ENCODE measurements at places on chromosomes 7 and 10.

DNA sequence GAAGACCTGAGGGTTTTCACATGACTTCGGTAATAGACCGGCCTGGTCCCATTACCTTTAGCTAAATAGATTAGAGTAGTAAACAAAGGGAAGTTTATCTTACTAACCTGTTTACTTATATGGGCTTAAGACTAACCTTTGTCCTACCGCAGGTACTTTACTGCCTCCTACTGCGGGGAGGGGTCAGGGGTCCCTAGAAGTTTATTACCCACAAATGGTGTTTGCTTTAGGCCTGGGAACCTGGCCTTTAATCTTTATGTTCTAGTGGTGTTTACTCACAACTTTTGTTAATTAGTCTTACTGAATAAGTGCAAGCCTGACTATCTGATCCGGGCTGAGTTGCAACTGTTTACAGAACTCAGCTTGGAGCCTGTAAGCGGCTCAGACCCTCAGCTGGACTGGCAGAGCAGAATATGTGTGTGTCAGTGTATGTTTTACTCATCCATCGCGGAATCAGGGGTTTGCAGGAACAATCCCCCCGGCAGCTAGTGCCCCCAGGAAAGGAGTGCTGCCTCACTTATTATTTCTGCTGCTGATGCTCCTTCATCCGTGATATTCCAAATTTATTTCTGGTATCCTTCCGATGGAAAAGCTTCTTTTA, 578.9 kb upstream of the SEMA3D start:
- DNase-seq: no peak

DNA sequence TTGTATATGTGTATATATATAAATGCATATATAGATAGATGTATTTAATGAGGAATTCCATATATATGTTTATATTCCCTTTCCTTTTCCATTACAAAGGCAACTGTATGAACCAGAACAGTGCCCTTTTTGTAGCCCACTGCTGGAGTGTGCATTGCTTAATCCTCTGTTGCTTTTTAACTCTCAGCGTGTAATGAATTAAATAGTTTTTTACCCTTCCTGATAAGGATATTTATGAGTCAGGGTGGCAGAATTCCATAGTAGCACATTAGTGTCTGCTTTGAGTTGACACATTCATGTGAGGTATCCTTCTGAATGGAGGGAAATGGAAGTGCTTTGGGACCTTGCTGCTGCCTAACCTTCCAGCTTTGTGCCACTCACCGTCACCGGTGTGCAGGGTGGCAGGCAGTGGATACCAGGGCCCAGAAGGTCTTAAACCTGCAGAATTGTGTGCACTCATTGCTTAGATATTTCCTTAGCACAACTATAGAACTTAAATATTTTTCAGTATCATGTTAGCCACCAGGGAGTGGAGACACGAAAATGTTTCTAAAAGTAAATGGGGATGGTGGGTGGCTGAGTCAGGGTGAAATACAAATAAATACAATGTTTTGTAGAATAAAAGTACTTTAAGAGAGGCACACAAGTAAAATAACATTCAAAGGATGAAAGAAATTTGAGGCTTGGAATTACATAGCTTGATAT, 117.9 kb downstream of the SND1 start:
- DNase-seq: peak; percentile 30

- DNase-seq: no peak
These were observed 75.8 kb upstream of the MRLN start for GRCh38 chr10:59829024-59829423.

DNA sequence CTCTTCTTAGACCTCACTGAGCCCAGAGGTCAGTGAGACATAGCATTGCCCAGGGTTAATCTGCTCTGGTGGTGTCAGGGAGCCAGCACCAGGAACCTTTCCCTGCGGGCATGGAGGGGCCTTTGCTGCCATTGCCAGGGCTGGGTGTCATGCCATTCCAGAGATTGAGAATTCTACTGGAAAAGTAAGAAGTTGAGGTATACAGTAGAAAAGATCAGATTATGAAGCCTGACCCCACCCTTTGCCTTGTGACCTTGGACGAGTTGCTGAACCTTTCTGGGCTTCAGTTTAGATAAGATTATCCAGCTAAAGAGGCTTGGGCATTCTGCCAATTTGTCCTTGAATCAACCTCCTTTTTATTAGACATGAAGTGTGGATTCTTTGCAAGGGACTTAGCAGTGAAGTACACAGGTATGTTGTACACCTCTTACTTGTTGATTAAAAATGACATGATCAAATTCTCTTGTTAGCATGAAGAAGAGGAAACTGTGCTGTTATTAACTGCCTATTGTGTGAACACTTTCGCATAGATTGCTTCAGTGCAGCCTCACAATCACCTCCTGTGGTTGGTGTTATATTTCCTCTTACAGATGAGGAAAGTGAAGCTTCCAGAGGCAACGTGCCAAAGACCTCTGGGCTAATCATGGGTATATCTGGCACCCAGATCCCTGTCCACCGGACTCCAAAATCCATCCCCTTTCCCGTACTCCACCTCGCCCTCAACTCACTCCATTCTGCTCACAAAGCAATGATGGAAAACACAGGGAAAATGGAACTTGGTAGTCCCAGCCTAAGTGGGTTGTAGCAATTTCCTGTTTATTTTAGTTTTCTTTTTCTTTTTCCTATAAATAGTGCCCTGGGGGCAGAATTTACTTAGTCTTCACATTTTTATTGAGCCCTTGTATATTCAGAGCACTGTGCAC, 151.3 kb downstream of the CAMK1D start:
- peak; percentile 40 for DNase-seq

DNA sequence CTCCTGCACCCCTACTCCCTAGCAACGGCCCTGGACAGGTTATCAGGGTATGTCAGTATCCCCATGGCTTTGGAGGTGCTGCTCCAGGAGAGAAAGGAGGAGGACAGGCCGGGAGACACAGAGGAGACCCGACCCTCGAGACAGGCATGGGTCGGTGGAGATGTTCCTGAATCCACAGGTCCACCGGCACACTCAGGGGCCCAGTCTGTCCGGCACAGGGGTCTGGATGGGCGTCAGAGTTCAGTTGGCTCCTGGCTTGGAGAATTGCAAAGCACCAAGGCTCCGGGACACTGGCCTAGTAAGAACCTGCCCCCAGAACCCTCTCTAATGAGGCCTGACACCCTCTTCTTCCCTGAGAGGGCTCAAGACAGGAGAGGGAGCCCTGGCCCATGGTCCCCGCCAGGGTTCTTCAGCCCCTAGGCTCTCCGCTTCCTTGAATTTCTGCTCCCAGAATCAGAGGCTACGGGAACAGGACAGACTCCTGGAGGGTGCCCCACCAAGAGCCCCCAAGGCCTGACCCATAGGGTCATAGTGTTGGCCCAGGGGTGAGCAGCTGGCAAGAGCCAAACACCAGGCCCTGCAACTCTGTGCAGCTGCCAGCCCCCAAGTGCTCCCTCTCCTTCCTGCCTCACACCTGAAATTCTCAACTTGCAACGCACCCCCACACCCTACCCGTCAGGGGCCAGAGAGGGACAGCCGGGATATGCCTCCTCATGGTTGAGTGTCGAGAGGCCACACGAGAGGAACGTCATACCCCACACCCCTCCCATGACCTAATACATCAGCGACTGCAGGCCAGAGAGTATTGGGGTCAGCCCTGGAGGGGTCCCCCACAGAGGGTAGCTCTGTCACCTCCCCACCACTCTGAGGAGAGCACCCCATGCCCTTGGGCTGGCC, 5.5 kb upstream of the IRF5 start:
- DNase-seq: no peak

DNA sequence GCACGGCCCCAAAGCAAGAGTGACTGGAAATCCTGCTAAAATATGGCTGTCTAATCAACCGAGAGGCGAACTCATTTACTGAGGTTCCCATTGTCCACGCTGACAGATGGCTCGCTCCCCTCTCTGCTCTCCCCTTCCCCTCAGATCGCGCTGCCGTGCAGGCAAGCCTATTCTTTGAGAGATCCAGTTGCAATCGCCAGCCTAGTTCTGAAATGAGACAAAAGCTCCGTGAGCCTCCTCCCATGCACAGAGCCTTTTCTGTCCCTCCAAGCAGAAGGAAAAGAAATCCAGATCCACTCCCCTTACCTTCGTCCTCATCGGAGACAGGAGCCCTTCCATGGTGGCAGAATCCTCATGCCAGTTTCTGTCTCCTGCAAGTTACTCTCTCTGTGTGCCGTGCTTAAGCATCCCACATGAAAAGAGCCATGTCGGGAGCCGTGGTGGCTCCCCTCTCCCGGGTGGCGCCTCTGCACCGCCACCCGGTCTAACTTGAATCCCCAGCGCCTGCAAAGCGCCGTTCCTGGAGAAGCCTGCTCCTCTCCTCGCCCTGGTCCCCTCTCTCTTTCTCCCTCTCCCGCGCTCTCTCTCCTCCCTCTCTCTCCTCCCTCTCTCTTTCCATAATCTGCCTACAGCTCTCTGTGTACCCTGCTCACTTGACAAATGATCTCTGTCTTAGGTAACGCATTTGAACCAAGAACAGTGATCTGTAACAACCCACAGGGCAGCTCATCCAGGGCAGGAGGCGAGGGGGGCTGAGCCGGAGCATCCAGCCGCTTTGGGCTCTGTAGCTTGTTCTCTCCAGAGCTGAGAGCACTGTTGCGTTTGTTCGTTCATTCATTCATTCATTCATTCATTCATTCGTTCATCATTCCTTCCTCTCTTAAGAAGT, 156.8 kb downstream of the FRMD4A start:
- peak; percentile 40 for DNase-seq
